ENCODE measurements at places on chromosomes 11 and 22.

DNA sequence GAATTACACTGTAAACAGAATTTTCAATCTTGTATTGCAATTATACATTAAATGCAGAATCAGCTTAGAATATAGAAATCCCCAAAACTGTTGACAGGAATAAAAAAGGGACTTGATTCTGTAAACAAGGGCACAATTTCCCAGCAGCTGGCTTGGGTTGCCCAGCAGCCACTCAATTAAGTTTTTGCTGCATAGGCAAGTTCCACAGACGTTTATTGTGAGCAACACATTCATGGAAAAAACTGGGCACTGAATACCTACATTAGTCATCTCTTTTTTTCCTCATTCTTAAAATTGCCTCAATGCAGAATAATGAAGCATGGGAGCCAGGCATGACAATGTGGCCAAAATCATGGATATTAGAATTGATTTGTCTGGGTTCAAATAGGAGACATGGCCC, 421.8 kb upstream of the ANO5 start:
- DNase-seq, result no peak

DNA sequence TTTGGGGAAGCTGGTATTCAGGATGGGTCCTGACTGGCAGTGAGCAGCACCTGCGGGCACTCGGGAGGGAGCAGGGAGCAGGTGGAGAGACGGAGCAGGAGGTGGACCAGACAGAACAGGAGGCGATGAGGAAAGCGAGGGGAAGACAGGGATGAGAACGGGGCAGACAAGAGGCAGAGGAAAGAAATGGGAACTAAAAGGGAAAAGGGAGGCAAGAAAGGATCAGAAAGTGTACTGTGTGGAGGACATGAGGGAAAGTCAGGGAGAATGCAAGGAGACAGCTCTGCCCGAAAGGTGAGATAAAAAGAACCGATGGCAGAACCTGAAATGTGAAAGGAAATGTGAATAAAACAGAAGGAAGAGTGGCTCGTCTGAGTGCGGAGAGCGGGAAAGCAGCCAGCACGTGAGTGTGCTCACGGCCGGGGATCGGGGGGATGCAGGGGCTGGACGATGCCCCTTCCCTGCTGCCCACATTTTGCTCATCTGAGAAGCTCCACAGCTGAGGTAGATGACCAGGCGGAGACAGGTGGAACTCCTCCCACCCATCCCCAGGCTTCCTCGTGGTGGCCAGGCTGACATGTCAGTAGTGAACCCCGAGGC, 494.4 kb upstream of the B3GAT1 start:
- DNase-seq, result no peak

DNA sequence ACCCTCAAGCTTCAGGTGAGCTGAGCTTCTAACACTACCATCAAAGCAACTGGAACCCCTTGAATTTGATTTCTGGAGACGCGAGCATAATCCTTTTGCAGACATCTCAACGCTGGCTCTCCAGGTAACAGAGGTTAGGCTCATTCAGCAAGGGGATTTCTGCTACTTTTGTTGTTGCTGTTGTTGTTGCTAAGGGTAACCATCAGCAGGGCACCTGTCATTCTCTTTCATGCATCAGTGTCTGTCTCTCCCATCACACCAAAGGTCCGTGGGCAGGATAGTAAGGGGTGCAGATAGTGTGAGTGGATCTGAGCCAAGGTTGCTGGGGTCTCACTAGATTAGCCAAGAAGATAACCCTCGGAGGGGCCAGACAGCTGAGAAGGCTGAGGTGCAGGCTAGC, 90.3 kb downstream of the TP53I11 start:
- no peak for DNase-seq

- DNase-seq, result no peak
Observed at GRCh38 chr22:32967386-32968101, 90.6 kb downstream of the SYN3 start.

DNA sequence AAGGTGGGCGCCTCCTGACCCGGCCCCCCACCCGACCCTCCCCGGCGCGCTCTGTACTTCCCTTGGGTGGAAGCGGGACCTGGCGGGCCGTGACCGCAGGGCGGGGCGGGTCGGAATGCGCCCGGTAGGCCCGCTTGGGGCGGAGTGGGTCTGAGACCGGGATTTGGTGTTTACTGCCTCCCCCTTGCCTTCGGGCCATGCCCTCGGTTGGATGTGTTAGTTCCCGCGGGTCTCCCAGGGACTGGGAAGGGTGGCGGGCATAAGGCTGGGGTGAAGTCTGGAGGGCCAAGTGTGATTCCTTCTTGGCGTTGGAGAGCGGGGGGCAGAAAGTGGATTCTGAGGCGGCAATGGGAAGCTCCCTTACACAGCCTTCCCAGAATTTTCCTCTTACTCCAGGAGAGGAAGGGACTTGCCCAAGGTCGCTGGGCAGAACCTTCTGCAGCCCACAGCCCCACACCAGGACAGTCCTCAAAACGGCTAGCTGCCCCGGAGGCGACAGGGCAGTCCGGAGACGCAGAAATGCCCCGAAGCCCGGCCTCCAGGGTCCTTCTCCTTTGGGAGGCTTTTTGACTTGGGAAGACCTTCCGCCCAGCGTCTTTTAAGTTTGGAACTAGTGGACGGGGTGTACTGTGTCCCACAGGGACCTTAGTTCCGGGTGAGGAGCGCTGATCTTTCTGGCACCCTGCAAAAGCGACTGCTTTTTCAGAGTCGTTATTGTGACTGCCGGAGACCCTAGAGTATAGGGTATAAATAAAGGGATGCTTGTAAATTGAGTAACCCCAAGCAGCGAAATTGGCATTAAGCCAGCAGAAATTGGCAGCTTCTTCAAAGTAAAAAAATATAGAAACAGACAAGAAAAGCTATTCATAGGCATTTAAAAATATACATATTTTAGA, 647 bp downstream of the SWAP70 start:
- DNase-seq, result no peak

- no peak for DNase-seq
Observed at GRCh38 chr11:72959998-72960731, 146.0 kb downstream of the ATG16L2 start.

DNA sequence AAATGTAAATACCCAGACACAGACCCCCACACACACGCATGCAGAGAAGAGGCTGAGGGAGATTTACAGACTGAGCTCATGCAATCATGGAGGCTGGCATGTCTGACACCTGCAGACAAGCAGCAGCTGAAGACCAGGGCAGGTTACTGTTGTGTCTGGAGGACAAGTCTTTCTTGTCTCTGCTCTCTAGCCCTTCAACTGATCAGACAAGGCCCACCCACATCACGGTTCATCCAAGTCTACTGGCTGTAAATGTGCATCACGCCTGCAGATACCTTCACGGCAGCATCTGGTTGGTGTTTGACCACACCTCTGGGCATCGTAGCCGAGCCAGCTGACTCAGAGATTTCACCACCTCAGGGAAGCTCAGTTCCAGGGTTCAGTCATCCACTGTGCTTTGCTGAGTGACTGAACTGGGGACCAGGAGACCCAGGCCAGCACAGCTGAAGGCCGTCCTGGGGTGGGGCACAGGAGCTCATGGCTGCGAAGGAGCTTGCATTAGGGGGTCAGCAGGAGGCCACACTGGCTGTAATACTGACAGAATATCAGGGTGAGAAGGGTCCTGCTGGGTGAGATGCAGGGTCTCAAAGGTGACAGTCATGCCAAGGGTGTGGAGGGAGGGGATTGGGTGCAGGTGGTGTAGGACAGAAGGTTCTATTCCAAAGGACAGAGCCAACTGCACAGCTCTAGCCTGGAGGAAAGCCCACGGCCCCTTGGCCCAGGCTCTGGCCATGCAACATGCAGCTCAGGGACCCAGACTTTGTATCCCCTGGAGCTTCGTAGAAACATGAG, 304.9 kb downstream of the BRD1 start:
- DNase-seq, result no peak

DNA sequence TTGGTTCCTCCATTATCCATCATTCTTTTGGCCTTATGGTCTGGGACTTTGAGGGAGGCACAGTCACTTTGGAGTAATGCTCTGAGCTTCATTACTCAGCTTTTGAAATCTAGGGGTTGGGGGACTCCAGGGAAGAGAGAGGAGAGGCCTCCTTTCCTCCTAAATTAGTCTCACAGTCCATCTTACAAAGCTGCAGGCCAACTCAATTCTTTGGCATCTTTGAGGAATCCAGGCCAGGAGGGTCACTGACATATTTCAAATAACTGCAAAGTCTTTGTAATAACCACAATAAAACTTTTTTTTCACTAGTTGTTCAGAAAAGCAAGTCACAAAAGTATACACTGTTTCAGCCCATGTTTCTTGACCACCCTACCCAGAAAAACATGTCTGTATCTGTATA, 73.3 kb upstream of the FAR1 start:
- no peak for DNase-seq

GRCh38 chr11:117185736-117186430, 7.3 kb downstream of the SIDT2 start:
- DNase-seq, result no peak

GRCh38 chr11:69670158-69670845, 4.9 kb downstream of the LTO1 start:
- peak; percentile 25 for DNase-seq

- no peak for DNase-seq
Observed at GRCh38 chr11:74321487-74322188, 10.2 kb upstream of the P4HA3 start.

GRCh38 chr11:43688394-43688793, 7.9 kb downstream of the HSD17B12 start:
- DNase-seq, result no peak

- DNase-seq, result no peak
Observed at GRCh38 chr11:128867277-128867676, at the start of gene KCNJ1. Gene KCNJ1 (minus strand): TSS chr11:128867296. CDS start chr11:128840243, 27,053 bp downstream.

GRCh38 chr11:69394869-69395246, 86.6 kb upstream of the LINC01488 start:
- no peak for DNase-seq
